ENCODE measurements at places on chromosomes 2 and 18. TPM values are rescaled to one million over a fixed set of nuclear protein-coding genes. Genes with fewer than 3 reads are reported as not detected.

The SPDYA gene
- total RNA-seq: 2.1 TPM

The SEMA4F gene
- 3.1 TPM for total RNA-seq

The ARHGAP15 gene
- total RNA-seq: 182 TPM

The RSAD2 gene
- total RNA-seq: 62.2 TPM

The MAL gene
- 791 TPM for total RNA-seq

The MALL gene
- total RNA-seq: not detected

The HADHA gene
- 101 TPM for total RNA-seq

The DLGAP1 gene
- total RNA-seq: 0.44 TPM

The CD302 gene
- 0.34 TPM for total RNA-seq

The FSHR gene
- total RNA-seq: not detected

The FBXO36 gene
- total RNA-seq: 0.17 TPM

The RAB6C gene
- not detected for total RNA-seq

The SPP2 gene
- total RNA-seq: not detected

The CD226 gene
- total RNA-seq: 125 TPM

The IL1R2 gene
- 1.4 TPM for total RNA-seq

The KDM3A gene
- 65.7 TPM for total RNA-seq
